ENCODE measurements at places on chromosomes 7 and 10. TPM values are rescaled to one million over a fixed set of nuclear protein-coding genes. Genes with fewer than 3 reads are reported as not detected.

SLIT1 gene
- 0.34 TPM for total RNA-seq

GRCh38 chr7:26616235-26616634 lies 248.2 kb downstream of the SKAP2 start:
- peak; percentile 29 for DNase-seq

DNA sequence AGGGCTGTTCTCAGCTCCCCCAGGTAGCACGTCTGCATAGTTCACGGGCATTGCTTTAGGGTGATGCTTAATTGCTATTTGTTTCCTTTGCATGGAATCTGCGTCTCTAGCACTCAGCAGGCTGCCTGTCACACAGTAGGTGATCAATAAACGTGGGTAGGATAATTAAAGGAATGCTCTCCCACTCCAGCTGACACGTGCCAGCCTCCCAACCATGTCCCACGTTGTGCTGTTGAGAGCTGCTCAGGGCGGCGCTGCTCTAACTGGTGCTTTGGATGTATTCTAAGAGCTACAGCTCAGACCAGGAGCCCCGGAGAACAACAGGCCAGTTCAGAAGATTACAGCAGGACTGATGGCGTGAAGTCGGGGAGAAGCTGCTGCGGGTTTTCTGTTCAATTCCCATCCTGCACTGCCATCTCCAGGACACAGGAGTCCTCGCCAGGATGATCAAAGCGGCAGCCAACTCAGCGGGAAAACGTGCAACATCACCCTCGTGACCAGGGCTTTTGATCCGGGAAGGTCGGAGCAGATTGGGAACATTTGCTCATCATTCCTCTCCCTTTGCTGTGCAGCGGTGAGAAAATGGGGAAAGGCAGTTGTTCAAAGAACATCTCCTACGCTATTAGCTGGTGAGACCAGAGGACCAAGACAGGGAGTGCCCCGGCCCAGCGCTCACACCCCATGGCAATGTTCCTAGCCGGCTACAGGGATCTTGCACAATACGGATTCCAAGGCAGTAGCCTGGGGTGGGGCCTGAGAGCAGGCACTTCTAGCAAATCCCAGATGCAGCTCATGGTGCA lies 50.5 kb upstream of the FOXK1 start:
- peak; percentile 90 for DNase-seq

DNA sequence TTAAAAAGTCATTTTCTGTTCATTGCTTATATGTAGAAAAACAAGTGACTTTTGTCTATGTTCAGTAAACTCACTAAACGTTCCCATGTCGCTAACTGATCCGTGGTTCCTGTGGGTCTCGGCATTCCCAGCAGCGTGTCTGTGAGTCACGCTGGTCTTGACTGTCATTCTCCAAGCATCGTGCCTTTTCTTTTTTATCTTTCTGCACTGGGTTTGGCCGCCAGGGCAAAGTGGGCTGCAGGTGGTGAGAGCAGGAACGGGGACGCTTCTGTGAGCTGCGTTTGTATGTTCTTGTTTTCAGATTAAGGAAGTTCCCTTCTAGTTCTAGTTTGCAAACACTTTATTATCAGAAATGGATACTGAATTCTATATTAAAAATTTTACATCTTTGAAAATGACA lies 6.8 kb upstream of the SCART1 start:
- no peak for DNase-seq

All from ureter (tissue), 1 donor.